ENCODE measurements at places on chromosomes 6 and 20. TPM values are rescaled to one million over a fixed set of nuclear protein-coding genes. Genes with fewer than 3 reads are reported as not detected.

Gene ESR1
- polyA plus RNA-seq, result 0.31 TPM

Gene GNRH2
- 0.14 TPM for polyA plus RNA-seq

Gene ANKEF1
- polyA plus RNA-seq, result 3.4 TPM

Gene GFRAL
- not detected for polyA plus RNA-seq

Gene NMBR
- not detected for polyA plus RNA-seq

Gene SYCP2L
- polyA plus RNA-seq, result 0.89 TPM

Gene RNF182
- 1.5 TPM for polyA plus RNA-seq

Gene ETV7
- 6.6 TPM for polyA plus RNA-seq

Gene CFB
- 173 TPM for polyA plus RNA-seq

GRCh38 chr20:60649541-60649940 is 602.5 kb upstream of the CDH4 start:
- no peak for DNase-seq

DNA sequence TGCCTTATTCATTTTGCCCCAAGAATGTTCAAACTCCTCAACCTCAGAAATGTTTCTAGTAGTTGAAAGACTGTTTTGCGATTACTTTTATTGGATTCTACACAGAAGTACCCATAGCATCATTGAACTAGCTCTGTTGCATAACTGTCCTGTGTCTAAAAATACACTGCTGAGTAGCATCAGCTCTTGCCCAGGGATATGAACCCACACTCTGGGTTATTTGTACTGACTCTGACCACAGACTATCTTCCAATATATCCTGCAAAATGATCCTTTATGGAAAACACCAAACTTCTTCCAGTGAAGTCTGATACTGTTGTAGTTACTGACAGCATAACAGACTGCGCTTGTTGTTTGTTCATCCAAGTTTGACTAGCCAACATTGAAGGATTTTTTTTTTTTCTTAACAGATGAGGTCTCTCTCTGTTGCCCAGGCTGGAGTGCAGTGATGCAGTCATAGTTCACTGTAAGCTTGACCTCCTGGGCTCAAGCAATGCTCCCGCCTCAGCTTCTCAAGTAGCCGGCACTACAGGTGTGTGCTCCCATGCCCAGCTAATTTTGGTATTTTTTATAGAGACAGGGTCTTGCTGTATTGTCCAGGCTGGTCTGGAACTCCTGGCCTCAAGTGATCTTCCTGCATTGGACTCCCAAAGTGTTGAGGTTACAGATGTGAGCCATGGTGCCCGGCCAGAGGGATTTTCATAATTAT is 49.9 kb downstream of the TULP4 start:
- no peak for DNase-seq

DNA sequence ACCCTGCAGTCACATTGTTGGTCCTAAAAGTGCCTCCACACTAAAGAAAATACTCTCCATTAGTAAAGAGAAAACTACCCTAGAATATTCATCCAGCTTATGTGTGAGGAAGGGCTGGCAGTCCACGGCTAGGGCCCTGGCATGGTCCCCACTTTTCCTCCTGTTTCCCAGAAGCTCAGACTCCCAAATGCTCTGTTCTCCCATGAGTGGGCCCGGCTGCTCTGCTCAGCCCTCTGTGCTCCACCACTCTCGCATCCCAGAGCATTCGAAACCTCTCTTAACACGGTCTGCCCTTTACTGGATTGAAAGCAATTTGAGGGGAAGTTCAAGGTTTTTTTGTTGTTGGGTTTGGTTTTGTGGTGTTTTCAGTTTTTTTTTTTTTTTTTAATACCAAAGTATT is 61.8 kb downstream of the APCDD1L start:
- DNase-seq, result no peak

- DNase-seq, result no peak
Measured at GRCh38 chr20:39111359-39112177, 149.4 kb downstream of the DHX35 start.

- DNase-seq, result no peak
Measured at GRCh38 chr6:43778976-43779851, 9.2 kb downstream of the VEGFA start.

DNA sequence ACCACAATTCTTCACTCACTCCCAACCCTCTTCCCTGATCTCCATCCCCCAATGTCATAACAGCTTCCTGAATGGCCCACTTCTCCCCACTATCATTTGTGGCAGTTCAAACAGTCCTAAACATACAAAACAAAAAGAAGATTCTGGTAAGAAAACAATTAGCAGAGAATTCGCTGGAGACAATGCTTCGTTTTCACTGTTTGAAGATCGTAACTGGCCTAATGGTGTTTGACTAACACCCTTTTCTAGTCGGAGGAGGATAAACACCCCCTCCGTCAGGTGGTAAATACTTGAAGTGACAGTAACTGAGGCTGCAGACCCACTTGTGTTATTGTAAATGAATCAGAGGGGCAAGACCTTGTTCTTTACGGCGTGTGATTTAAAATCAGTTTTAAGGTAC is 3.8 kb downstream of the EYA2 start:
- no peak for DNase-seq

- DNase-seq, result no peak
Measured at GRCh38 chr6:147298461-147298860, 94.2 kb downstream of the STXBP5 start.

DNA sequence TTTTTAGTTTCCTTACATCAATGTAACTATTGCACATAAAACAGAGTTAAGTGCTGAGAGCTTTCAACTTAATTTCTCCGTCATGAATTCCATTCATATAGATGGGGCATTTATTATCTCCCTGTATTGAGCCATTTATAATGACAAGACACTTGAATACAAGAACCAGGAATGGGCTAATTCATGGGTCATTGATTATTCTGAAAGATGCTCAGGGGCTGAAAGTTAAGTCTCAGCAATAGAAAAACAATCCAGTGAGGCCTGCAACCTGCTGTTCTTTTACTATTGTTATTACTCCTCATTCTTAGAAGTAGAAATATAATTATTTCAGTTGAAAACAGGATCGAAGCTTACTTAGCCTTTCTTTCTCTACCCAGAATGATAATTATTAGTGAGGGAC is 307.7 kb downstream of the MMUT start:
- DNase-seq, result no peak

DNA sequence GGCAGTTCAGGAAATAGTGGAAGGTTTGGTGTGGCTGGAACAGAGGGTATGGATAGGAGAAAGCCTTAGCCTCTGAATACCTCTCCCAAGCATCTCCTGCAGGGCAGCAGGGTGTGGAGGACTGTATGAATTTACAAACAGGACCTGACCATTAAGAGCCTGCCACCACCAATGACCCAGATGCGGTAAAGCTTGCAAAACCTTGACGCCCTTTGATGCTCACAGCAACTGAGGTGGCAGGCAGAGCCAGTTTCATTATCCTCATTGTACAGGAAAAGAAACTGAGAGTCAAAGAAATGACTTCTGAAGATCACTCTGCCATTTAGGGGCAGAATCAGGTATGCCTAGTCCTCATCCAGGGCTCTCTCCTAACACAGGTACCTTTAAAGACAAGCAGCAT is 2.4 kb downstream of the HM13 start:
- DNase-seq, result no peak

All from lung (tissue), 17 donors.